ENCODE measurements at places on chromosomes 13 and 19.

DNA sequence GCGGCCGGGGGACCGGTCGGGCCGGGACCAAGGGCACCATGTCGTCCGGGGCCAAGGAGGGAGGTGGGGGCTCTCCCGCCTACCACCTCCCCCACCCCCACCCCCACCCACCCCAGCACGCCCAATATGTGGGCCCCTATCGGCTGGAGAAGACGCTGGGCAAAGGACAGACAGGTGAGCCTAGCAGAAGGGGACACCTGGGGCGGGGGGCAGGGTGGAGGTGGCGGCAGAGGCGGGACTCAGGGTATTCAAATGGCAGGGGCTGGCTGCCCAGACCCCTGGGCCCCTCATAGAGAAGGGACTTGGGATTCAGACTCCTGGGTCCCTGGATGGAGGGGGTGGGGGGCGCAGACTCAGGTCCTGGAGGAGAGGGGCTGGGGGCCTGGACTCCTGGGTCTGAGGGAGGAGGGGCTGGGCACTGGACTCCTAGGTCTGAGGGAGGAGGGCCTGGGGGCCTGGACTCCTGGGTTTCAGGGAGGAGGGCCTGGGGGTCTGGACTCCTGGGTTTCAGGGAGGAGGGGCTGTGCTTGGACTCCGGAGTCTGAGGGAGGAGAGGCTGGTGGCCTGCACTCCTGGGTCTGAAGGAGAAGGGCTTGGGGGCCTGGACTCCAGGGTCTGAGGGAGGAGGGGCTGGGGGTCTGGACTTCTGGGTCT lies 735 bp downstream of the BRSK1 start:
- no peak for DNase-seq

GRCh38 chr19:16585808-16586476 lies 13.7 kb upstream of the SLC35E1 start:
- no peak for DNase-seq

GRCh38 chr13:95684418-95684817 lies 7.5 kb downstream of the DNAJC3 start:
- no peak for DNase-seq

DNA sequence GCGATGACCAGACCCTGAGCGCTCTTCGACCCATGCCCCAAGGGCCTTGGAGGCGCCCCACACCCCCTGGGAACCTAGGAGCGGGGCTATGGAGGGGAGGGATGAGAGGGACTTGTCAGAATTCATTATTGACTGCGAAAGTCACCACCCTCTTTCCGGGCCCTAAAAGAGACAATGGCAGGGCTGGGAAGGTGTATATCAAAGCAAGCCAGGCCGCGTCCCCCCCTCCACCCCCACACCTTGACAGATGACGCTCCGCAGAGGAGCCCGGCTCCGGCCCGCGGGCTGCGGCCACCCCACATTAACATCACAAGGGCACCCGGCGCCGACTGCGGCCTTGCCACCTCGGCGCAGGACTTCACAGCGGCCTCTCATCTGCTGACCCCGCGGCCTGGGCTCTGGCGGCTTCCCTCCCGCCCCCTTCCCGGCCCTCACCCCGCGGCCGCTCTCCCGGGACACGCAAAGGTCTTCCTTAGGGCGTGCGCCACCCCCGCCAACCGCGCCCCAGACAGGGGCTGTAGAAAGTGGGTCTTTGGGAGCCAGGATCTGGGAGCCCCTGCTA lies 2.4 kb downstream of the CDX2 start:
- no peak for DNase-seq

GRCh38 chr19:8323781-8324185 lies 2.5 kb downstream of the RPS28 start:
- no peak for DNase-seq

DNA sequence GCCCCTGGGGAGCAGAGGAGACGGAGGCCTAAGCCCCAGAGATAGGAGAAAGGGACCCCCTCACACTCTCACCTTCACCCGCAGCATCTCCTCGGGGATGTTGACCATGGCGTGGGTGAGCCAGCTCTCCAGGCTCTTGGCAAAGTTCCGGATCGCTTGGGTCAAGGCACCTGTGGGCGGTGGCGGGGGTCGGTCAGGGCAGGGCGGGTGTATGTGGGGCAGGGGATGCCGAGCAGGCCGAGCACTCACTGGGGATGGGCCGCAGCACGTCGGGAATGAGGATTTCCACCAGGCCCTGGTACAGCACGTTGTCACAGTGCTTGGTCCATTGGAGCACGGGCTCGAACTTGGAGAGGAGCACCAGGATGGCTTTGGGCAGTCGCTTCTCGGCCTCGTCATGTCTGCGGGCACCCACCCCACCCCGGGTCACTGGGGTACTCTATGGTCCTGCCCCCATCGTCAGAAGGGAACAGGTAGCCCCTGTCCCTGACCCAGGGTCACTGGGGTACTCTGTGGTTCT lies 13.1 kb downstream of the DCAF15 start:
- no peak for DNase-seq

- no peak for DNase-seq
These were observed 1.4 kb downstream of the U2AF1L4 start for GRCh38 chr19:35743640-35744429.

- no peak for DNase-seq
These were observed 10.3 kb downstream of the PALM start for GRCh38 chr19:718991-719512.

All from LoVo (cell line).